ENCODE measurements at places on chromosomes 5 and 9. TPM values are rescaled to one million over a fixed set of nuclear protein-coding genes. Genes with fewer than 3 reads are reported as not detected.

DMGDH gene
- total RNA-seq, result 0.07 TPM

AGXT2 gene
- not detected for total RNA-seq

RMRP gene
- total RNA-seq, result 3,234 TPM

DDX4 gene
- not detected for total RNA-seq

TLE1 gene
- 21.4 TPM for total RNA-seq

UCK1 gene
- total RNA-seq, result 19.7 TPM

STPG3 gene
- total RNA-seq, result not detected

MRPS27 gene
- total RNA-seq, result 77.9 TPM

TTC1 gene
- 53.1 TPM for total RNA-seq

PDLIM7 gene
- total RNA-seq, result 77.8 TPM

GRCh38 chr9:1959371-1959770, 55.8 kb upstream of the SMARCA2 start:
- no peak for DNase-seq

DNA sequence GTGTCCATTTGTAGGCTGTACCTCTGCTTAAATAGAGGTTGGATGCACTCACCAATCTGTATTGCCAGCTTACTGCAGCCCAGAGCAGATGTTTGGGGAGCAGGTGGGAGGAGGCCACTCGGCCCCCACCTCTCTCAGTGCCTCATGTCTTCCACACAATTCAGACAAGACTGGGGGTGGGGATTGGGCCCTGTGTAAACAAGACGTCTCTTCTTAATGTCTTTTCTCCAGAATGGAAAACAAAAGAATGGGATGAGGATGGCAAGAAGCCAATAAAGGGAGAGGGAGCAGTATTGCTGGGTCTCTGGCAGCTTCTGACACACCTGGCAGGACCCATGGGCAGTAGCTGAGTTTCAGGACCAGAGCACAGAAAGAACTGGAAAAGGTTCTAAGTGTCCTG, 64.9 kb downstream of the SIL1 start:
- no peak for DNase-seq

GRCh38 chr9:36956908-36957307, 77.2 kb downstream of the PAX5 start:
- DNase-seq, result no peak

DNA sequence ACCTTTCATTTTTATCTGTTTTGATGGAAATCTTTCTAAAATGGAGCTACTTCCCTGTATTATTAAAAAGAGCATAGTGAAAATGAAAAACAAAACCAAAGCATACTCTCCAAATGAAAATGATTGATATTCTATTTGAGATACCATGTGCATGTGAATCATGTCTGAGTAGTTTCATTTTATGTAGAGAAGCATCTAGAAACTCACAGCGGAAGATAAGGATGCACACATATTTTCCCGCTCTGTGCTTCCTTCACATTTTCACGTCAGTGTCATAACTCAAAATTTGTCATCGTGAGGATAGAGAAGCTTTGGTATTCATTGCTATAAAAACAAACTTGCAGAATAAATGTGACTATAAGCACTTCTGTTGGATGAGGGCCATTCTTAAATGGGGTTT, 34.0 kb upstream of the CLINT1 start:
- no peak for DNase-seq

DNA sequence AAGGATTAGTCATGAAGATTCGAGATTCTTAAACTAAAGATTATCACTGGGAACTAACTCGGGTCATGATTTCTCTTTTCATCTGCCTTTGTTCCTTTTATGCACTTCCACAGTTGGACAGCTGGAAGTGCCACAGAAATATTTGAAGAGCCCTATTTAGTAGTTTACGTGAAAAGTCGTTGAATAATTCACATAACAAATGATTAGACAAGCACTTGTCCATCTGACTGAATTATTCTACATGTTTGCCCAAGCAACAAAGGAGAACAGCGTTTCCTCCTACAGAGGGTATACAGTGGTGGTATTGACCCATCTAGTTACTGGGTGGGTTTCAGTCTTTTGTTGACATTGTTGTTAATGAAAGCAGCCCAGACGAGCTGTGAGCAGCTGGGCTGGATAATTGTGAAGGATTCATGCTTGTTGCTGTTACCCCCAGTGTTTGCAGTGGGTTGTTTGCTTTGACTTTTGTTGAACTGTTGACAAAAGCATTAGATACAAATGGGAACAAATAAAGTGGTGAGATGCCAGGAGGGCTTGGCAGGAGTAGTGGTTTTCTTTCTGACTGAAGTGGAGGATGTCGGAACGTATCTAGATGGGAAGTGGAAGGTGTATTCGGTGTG, 96.2 kb downstream of the TLE4 start:
- no peak for DNase-seq

DNA sequence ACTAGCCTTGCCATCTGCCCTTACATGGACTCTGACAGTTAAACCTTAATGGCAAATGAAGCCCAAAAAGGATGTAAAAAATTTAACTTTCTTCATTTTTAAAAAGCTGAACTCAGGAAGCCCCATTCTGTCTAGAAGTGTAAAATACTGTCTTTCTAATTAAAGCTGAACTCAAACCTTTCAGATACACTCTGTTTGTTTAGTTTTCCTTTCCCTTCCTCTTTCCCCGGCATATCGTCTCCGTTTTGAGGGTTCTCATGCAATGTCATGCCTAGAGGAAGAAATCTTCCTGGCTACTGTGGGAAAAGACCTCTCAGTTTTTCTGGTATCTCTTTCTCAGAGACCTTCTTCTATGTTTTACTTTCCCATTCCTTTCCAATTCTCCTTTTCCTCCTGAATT, 841.5 kb downstream of the DTWD2 start:
- DNase-seq, result no peak

- no peak for DNase-seq
Observed at GRCh38 chr9:363274-363612, 148.6 kb downstream of the DOCK8 start.

- peak; percentile 55 for DNase-seq
Observed at GRCh38 chr5:179763215-179763945, 30.4 kb upstream of the LTC4S start.

DNA sequence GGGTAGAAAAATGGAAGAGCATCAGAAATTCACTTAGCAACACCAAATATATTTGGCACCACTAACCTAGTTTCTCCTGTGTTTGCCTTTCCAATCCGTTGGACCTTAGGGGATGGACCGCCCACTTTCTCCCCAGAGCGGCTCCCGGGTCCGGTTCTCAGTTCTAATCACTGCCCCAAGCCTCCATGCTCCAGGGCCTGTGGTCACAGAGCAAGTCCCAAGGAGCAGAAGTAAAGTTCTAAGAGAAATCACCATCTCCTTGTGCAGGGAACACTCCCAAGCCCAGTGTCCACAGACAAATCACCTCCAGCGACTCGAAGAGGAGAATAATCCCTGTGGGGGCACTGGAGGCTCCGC, 728 bp upstream of the SLC1A1 start:
- no peak for DNase-seq

DNA sequence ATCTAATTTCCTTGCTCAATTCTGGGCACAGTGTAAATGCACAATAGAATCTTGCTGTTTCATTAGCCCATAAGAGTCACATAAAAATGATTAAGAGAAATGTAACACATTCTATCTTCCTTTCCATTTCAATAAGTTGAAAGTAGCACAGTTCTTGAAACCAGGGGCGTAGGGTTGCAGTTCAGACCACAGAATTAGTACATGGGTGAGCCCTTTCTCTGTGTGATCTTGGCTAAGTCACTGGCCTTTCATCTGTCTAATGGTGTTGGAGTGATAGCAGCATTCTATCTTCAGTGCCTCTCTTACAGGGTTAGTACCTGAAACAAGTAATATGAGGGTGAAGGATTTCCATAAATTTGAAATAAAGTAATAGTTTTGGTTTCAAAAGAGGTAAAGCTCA, 445.3 kb upstream of the ZNF462 start:
- DNase-seq, result no peak

DNA sequence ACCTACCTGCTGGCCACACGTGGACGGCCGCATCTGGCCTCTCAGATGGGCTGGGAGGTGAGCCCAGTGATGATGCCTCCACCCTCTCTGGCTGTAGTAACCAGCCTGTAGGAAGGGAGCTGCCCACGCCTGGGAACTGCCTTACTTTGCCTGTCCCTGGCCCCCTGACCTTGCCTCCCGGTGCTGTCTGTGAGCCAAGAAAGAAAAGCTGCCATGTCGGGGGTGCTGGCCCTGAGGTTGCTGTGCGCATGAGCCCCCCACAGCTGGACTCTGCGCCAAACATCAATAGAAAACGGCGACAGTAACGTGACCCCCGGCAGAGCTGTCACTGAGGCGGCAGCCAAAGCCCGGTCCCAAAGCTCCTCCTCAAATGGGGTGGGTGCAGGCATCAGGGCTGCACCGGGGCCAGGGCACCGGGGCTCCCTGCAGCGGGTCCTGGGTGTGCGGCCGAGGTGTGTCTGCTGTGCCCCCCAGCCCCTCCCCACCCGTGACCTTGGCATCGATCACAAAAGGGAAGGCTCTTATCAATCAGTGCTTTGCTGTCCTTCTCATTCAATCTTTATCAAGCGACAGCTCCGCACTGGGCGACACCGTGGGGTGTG, 15.3 kb upstream of the SLC9A3 start:
- DNase-seq, result no peak

- DNase-seq, result no peak
Observed at GRCh38 chr9:3960661-3961144, 339.2 kb downstream of the GLIS3 start.

GRCh38 chr9:15222313-15222712, 84.7 kb downstream of the TTC39B start:
- DNase-seq, result no peak

- peak; percentile 26 for DNase-seq
Observed at GRCh38 chr9:17810728-17811571, 232.1 kb downstream of the SH3GL2 start.

DNA sequence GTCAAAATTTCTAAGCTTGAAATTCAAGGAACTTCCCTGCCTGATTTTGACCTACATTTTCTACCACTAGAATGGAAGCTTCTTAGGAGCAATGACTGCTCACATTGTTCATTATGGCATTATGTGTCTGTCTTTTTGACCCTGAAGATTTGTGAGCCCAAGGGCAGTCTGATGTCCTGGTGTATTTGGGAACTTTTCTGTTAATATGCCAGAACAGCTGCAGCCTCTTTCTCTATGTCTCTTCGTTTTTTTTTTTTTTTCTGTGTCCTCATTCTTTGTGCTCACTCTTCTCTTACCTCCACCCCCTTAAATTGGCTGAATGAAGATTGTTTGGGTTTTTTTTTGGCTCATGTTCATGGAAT, 34.8 kb upstream of the TMC1 start:
- DNase-seq, result no peak

DNA sequence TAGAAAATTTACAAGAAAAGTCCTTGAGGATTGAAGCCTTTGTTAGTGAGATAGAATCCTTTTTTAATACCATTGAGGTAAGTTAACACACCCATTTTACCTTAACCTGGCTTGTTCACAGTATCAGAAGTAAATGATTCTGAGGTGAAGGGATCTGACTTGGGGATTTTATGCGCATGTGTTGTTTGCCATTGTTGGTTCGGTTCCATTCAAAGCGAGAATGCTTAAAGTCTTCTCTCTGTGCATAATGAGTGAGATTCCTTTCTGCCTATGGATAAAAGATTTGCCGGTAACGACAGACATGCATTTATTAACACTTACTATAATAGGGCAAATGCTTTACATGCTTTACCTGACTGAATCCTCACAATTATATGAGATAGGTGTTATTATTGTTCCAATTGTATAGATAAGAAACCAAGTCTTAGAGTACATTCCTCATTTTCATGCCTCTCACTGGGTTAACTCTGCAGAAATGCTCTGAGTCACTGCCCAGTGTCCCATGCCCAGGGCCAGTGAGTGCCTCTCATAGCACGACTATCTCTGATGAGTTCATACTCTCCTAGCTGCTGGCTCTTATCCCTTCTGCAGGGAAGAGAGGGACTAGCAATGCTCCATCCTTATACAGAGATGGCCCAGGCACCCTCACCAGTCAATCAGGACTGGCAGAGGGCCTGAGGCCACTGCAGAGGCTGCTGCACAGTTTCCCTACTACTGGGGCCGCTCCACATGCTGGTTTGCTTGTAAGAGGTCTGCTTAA, 54.4 kb downstream of the CMYA5 start:
- peak; percentile 28 for DNase-seq

GRCh38 chr5:59777028-59777427, 116.5 kb downstream of the PDE4D start:
- DNase-seq, result no peak

DNA sequence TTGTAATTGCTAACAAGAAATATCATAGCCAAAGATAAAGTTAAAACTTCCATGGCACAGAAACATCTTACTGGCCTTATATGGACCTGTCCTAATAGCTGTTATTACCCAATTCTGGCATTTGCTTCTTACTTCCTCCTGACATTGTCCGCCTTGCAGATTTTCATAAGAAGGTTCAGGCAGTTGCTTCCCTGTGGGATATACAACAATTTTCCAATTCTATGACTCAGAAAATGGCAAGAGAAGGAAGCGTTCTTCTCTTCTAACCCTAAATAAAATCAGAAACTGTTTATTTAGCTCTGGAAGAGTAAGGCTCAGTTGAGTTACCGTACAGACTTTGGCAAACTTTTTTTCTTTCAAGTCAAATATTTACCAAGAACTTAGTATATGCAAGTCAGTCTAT, 1.7 kb downstream of the PRKAA1 start:
- DNase-seq, result no peak

DNA sequence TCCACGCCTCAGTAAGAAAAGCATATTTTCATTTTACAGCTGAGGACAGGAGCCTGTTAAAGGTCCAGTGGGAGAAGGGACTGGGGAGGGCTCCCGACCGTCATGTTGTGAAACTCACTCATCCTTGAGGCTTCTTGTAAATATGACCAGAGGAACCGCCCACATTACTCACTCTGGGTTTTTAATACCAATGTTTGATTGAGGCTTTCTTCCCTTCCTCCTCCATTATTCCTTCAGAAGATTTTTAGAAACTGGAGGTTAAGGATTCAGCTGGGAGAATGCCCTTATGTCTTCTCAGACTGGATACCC, 61.4 kb upstream of the GLRX start:
- DNase-seq, result no peak

GRCh38 chr9:118059484-118060278, 355.5 kb downstream of the TLR4 start:
- peak; percentile 12 for DNase-seq

GRCh38 chr5:97231025-97231636, 48.1 kb upstream of the RIOK2 start:
- DNase-seq, result peak; percentile 64

DNA sequence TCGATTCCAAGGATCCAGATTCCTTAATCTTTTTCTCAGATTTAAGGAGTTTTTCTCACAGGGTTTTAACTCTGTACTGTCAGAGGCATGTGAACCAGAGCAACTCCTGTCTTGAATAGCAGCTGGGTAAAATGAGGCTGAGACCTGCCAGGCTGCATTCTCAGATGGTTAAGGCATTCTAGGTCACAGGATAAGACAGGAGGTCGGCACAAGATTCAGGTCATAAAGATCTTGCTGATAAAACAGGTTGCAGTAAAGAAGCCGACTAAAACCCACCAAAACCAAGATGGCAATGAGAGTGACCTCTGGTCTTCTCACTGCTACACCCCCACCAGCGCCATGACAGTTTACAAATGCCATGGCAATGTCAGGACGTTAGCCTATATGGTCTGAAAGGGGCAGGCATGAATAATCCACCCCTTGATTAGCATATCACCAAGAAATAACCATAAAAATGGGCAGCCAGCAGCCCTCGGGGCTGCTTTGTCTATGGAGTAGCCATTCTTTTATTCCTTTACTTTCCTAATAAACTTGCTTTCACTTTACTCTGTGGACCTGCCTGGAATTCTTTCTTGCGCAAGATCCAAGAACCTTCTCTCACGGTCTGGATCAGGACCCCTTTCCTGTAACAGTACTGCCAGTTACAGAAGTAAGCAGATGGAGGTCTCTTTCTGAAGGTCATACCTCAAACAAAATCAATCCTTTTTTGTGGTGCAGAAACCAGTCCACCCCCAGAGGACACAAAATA, 87.1 kb downstream of the SLC38A9 start:
- no peak for DNase-seq
